ENCODE measurements at places on chromosomes 5 and 9. TPM values are rescaled to one million over a fixed set of nuclear protein-coding genes. Genes with fewer than 3 reads are reported as not detected.

LCN6 gene
- total RNA-seq: not detected

NR5A1 gene
- not detected for total RNA-seq

VCAN gene
- 38.9 TPM for total RNA-seq

PRELID2 gene
- total RNA-seq: 12.7 TPM

CACNA1B gene
- under 0.01 TPM for total RNA-seq

CCNH gene
- total RNA-seq: 66.6 TPM

STPG3 gene
- total RNA-seq: not detected
